ENCODE measurements at places on chromosomes 11 and 22. TPM values are rescaled to one million over a fixed set of nuclear protein-coding genes. Genes with fewer than 3 reads are reported as not detected.

The RIMBP3C gene
- total RNA-seq, result not detected

The NAALADL1 gene
- total RNA-seq, result 5.6 TPM

The CEND1 gene
- total RNA-seq, result not detected

The FGF4 gene
- total RNA-seq, result not detected

The PLXNB2 gene
- 109 TPM for total RNA-seq

The OR51B5 gene
- not detected for total RNA-seq

The DGCR6 gene
- 0.48 TPM for total RNA-seq

The CSNK1E gene
- total RNA-seq, result 194 TPM

The HBE1 gene
- total RNA-seq, result not detected

The UCP3 gene
- 0.48 TPM for total RNA-seq

The PLAAT5 gene
- not detected for total RNA-seq

The FERMT3 gene
- total RNA-seq, result 0.75 TPM

The SPI1 gene
- total RNA-seq, result not detected

The INSC gene
- 0.07 TPM for total RNA-seq

The GPR83 gene
- total RNA-seq, result not detected

The MRPL16 gene
- total RNA-seq, result 74.5 TPM

The NPAS4 gene
- not detected for total RNA-seq

The OR51F2 gene
- not detected for total RNA-seq

The IL10RA gene
- not detected for total RNA-seq

The MMP13 gene
- not detected for total RNA-seq

The CRYBA4 gene
- total RNA-seq, result not detected

The DDX25 gene
- not detected for total RNA-seq

The OR10A2 gene
- not detected for total RNA-seq

The P2RX6 gene
- 0.21 TPM for total RNA-seq

The KRTAP5-10 gene
- not detected for total RNA-seq

The MMP8 gene
- total RNA-seq, result not detected

The LMO2 gene
- 1.6 TPM for total RNA-seq
